ENCODE measurements at places on chromosomes 3 and 15.

- no peak for DNase-seq
These were observed 15.3 kb upstream of the NRROS start for GRCh38 chr3:196624067-196624790.

- no peak for DNase-seq
These were observed 542.9 kb downstream of the FHIT start for GRCh38 chr3:60708191-60708975.

DNA sequence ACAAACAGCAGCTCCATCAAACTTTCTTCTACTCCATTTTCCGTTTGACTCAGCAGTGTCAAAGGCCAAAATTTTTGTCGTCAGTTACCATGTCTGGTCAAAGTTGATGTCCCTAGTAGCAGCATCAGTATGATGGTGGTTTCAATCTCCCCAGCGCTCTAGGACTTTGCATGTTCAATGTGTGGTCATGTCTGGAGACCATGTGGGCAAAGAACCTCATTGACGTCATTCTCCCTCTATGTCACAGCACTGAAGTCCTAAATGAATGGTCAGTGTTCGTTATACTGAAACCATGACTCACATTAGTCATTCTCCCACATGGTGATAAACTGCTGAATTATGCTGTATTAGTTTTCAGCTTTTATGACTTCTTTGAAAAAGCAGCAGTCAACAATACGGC lies 23.2 kb downstream of the SHC4 start:
- no peak for DNase-seq

GRCh38 chr15:101187820-101188636 lies 63.8 kb downstream of the CHSY1 start:
- no peak for DNase-seq

DNA sequence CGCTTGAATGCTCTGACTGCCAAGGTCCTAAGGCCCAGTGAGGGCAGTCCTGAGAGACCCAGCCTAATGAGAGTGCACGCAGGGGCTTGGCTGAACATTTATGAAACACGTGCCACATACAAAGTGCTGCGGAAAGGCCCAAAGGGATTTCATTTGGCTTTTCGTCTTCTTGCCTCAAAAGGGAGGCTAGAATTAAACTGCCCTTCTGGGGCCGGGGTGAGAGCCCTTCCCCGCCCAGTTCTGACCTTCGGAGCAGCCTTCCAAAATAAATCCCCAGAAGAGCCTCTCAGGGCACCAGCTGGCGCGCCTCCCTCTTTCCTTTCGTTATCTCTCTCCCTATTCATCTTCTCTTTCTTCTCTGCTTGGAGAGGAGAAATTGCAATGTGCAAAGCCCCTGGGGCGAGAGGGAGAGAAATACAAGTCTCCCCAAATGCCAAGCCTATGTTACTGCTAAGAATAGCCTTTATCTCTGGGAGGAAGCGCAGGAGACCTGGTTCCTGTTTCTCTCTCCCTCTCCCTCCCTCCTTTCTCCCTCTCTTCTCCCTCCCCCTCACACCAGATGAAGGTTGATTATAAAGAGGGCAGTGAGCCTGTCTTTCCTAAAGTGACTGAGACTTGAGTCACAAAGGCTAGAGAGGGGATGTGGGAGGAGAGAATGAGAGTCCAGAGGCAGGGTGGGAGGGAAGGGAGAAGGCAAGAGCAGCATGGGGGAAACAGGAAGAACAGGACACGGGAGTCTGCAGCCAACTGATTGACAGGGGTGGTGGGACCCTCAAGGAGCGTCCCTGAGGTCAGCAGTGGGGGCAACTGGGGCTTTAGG lies 36.7 kb upstream of the NDUFB4 start:
- DNase-seq = no peak

GRCh38 chr15:77354063-77354462 lies 65.8 kb downstream of the PEAK1 start:
- no peak for DNase-seq

DNA sequence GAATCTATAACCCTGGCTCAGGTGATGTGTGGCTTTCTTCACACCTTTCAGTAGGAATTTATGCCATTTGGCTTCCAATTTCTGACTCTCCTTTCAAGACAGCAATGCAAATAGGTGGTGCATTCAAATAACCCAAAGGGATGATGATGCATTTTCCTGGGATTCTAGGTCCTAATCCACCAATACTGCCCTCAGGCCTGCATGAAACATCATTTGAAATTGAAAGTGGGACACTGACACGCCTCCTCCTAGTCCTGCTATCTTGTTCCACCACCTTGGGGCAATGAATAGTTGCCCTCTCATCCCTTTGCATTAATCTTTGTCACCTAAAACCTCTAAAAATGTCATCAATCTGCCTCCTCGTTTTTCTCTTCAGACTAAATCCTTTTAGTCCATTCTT lies 198.4 kb upstream of the ST8SIA2 start:
- DNase-seq = no peak

GRCh38 chr3:4986782-4987537 lies 7.7 kb downstream of the BHLHE40 start:
- peak; percentile 79 for DNase-seq
